HCT116 (cell line): ENCODE measurements at places on chromosomes 13 and 19. TPM values are rescaled to one million over a fixed set of nuclear protein-coding genes. Genes with fewer than 3 reads are reported as not detected.

Gene PTOV1
- total RNA-seq = 236 TPM

Gene PLD3
- 123 TPM for total RNA-seq

Gene CD70
- total RNA-seq = 2.1 TPM

Gene PBX4
- total RNA-seq = 11.6 TPM

Gene LILRA5
- total RNA-seq = not detected

Gene ARID3A
- 21.8 TPM for total RNA-seq

Gene WDR87
- total RNA-seq = not detected

Gene KLK2
- total RNA-seq = not detected

Gene POGLUT2
- total RNA-seq = 4.8 TPM

Gene GMIP
- 16.3 TPM for total RNA-seq

Gene ZNF69
- total RNA-seq = not detected

Gene VSTM1
- total RNA-seq = not detected

Gene ZFP14
- 2.8 TPM for total RNA-seq

Gene CEACAM5
- total RNA-seq = 0.22 TPM

Gene CYP2S1
- total RNA-seq = 17.6 TPM

Gene CD209
- total RNA-seq = not detected

Gene LRP3
- 29.0 TPM for total RNA-seq
